ENCODE measurements at places on chromosomes 3 and 15. TPM values are rescaled to one million over a fixed set of nuclear protein-coding genes. Genes with fewer than 3 reads are reported as not detected.

- H3K27ac ChIP-seq: no peak overlapping the region
- no peak for DNase-seq
- no peak overlapping the region for H3K4me3 ChIP-seq
- no peaks in the 10 kb centered on the region for H3K4me1 ChIP-seq
- no peaks in the 10 kb centered on the region for H3K36me3 ChIP-seq
- no peaks in the 10 kb centered on the region for H3K27me3 ChIP-seq
These were observed 93.7 kb downstream of the DLG1 start for GRCh38 chr3:197204736-197205135.

- H3K27ac ChIP-seq: no peak overlapping the region
- no peaks in the 10 kb centered on the region for H3K4me1 ChIP-seq
- no peaks in the 10 kb centered on the region for H3K36me3 ChIP-seq
These were observed 23.6 kb downstream of the GRAMD2A start for GRCh38 chr15:72173864-72174550.

- H3K4me1 ChIP-seq: no peaks in the 10 kb centered on the region
- no peaks in the 10 kb centered on the region for H3K36me3 ChIP-seq
- no peak for DNase-seq
- no peak overlapping the region for H3K27ac ChIP-seq
- no peaks in the 10 kb centered on the region for H3K27me3 ChIP-seq
These were observed 26.3 kb upstream of the SV2B start for GRCh38 chr15:91073768-91074167.

GRCh38 chr15:58355973-58356372 is 75.8 kb upstream of the LIPC start:
- H3K4me3 ChIP-seq: no peak overlapping the region
- no peaks in the 10 kb centered on the region for H3K36me3 ChIP-seq
- no peak overlapping the region for H3K27ac ChIP-seq
- no peak for DNase-seq

GRCh38 chr3:12924437-12924836 is 83.1 kb upstream of the RPL32 start:
- no peaks in the 10 kb centered on the region for H3K4me1 ChIP-seq
- no peaks in the 10 kb centered on the region for H3K27me3 ChIP-seq
- no peak overlapping the region for H3K4me3 ChIP-seq
- DNase-seq: no peak
- H3K36me3 ChIP-seq: peaks cover 18% of the 10 kb centered on the region

NR2F2 gene
- total RNA-seq: 0.24 TPM

CHRNA3 gene
- total RNA-seq: 1.1 TPM

GRCh38 chr3:195095704-195096036 is 175.3 kb downstream of the XXYLT1 start:
- peaks cover 14% of the 10 kb centered on the region for H3K36me3 ChIP-seq
- DNase-seq: no peak
- H3K4me1 ChIP-seq: no peaks in the 10 kb centered on the region
- no peak overlapping the region for H3K27ac ChIP-seq
- no peak overlapping the region for H3K4me3 ChIP-seq

CORO2B gene
- 3.2 TPM for total RNA-seq

- no peak overlapping the region for H3K27ac ChIP-seq
- H3K4me3 ChIP-seq: no peak overlapping the region
- no peaks in the 10 kb centered on the region for H3K4me1 ChIP-seq
- no peak for DNase-seq
- no peaks in the 10 kb centered on the region for H3K36me3 ChIP-seq
These were observed 291.1 kb upstream of the ROPN1 start for GRCh38 chr3:124282751-124283651.

CCDC32 gene
- total RNA-seq: 11.1 TPM

GRCh38 chr3:40913192-40913591 is 286.1 kb upstream of the CTNNB1 start:
- H3K4me1 ChIP-seq: no peaks in the 10 kb centered on the region
- H3K27me3 ChIP-seq: no peaks in the 10 kb centered on the region
- no peak for DNase-seq
- H3K4me3 ChIP-seq: no peak overlapping the region
- no peaks in the 10 kb centered on the region for H3K36me3 ChIP-seq

TMEM158 gene
- 29.1 TPM for total RNA-seq

DNA sequence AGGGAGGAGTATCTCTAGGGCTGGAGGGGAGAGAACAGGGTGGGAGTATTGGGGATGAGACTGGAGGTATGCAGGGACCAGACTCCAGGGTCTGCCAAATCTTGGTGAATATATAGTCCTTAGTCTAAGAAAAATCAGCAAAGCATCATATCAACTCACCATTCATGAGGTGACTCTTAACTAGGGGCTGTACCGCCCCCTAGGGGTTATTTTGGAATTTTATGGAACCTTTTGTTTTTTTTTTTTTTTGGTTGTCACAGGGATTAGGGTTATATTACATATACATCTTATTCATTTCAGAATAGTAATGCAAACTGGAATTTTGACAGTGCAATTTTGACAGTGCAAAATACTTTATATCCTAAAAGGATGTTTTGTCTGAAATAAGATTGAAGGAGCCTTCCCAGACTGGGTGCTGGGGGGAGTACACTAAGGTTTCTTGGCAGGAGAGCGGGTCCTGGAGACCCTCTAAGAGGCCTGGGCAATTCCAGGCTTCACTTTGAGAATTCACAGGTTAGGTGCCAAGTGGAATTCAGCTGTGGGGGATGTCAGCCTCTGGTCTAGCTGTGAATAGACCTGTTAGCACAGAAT is 7.5 kb downstream of the CMTM7 start:
- no peaks in the 10 kb centered on the region for H3K27me3 ChIP-seq
- H3K36me3 ChIP-seq: no peaks in the 10 kb centered on the region
- peak overlapping the region; percentile 33 for H3K4me3 ChIP-seq
- no peak overlapping the region for H3K27ac ChIP-seq
- no peak for DNase-seq

DNA sequence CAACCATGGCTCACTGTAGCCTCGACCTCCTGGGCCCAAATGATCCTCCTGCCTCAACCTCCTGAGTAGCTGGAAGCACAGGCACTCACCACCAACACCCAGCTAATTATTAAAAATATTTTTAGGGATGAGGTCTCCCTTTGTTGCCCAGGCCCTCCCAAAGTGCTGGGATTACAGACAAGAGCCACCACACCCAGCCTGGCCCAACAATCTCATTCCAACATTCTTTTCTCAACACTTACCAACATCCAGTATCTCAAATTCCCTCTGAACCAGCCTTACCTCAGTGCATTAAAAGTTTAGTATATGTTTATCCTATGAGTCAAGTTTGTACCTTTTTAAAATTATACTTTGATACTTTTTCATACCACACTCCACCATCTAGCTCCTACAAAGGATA is 25.0 kb downstream of the ANXA2 start:
- H3K4me3 ChIP-seq: no peak overlapping the region
- DNase-seq: no peak
- H3K36me3 ChIP-seq: peaks cover 13% of the 10 kb centered on the region

IGF2BP2 gene
- 130 TPM for total RNA-seq

BBX gene
- 34.4 TPM for total RNA-seq

EFCAB12 gene
- 0.11 TPM for total RNA-seq

DNA sequence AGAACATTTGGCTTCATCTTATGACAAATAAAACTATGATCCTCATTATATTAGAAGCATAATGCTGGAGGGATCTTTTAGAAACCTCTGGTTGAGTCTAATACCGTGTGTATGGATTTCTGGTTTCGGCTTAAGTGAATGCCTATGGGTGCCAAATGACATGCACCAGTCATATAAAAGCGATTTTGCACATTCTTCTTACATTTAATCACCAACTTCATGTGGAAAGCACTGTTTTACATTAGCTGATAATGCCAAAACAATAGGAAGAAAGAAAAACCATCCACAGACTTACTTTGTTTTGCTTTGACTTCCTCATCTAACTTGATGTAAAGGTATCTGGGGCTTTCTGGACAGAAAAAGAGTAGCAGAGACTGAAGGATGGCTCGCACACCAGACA is 20.9 kb downstream of the SLC2A2 start:
- H3K4me3 ChIP-seq: no peak overlapping the region
- DNase-seq: no peak
- no peak overlapping the region for H3K27ac ChIP-seq
- no peaks in the 10 kb centered on the region for H3K36me3 ChIP-seq
- no peaks in the 10 kb centered on the region for H3K4me1 ChIP-seq

GRCh38 chr15:63103416-63103815 is 18.2 kb upstream of the LACTB start:
- no peak for DNase-seq
- H3K27ac ChIP-seq: no peak overlapping the region
- H3K36me3 ChIP-seq: no peaks in the 10 kb centered on the region

DNA sequence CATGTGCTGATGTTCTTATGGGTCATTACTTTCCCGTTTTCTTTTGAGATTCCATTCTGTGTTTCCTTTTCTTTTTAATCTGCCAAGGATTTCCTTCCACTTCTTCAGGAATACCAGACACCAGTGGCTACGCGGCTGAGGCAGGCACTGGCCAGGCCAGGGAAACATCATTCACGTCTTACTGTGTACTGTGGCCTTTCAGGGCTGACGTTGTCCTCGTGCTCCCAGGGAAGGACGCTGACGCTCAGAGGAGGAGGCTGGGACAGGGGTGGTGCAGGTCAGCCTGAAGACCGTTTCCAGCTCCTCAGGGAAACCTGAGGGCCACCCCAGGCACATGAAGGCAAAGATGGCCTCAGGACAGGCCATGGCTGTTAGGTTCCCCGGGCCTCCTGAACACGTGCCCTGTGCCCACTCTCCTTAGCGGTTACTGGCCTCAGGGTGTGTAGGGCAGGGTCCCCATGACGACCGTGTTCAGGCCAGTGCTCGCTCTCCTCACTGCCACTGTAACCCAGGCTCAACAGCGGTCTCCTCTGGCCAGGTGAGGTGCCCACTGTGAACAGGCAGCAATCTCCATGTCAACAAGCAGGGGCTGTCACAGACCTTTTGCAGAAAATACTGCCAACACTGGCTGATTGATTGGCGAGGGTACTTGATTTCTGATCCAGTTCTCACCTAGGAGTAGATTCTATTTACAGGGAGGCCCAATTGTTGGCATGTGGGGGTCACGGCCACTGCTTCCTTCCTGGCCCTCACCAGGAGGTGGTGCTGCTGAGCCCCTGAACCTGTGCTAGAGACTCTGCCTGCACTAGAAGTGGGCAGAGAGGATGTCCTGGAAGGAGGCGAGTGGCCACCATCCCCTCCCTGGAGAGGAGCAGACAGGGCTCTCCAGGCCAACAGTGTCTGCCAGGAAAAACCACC is 169.5 kb downstream of the ATP10A start:
- H3K27ac ChIP-seq: no peak overlapping the region
- H3K4me3 ChIP-seq: no peak overlapping the region
- H3K27me3 ChIP-seq: no peaks in the 10 kb centered on the region
- no peaks in the 10 kb centered on the region for H3K36me3 ChIP-seq
- peaks cover 5% of the 10 kb centered on the region for H3K4me1 ChIP-seq
- peak; percentile 74 for DNase-seq

- H3K36me3 ChIP-seq: peaks cover 8% of the 10 kb centered on the region
- no peaks in the 10 kb centered on the region for H3K27me3 ChIP-seq
- no peak for DNase-seq
- peaks cover 16% of the 10 kb centered on the region for H3K4me1 ChIP-seq
- H3K4me3 ChIP-seq: no peak overlapping the region
These were observed 27.0 kb upstream of the VILL start for GRCh38 chr3:37963635-37964034.

GRCh38 chr15:58138106-58138505 is at the start of gene AQP9:
Gene AQP9, plus strand, starts transcription at chr15:58138381. Its CDS starts 185 bp downstream, at chr15:58138566.
- H3K27me3 ChIP-seq: no peaks in the 10 kb centered on the region
- no peak within 1 kb of the TSS for H3K27ac ChIP-seq
- no peak for DNase-seq

- no peaks in the 10 kb centered on the region for H3K27me3 ChIP-seq
- DNase-seq: no peak
- H3K4me3 ChIP-seq: peak overlapping the region; percentile 39
- peaks cover 17% of the 10 kb centered on the region for H3K4me1 ChIP-seq
- no peaks in the 10 kb centered on the region for H3K36me3 ChIP-seq
These were observed 3.8 kb upstream of the KATNBL1 start for GRCh38 chr15:34213690-34214089.

PRRT3 gene
- total RNA-seq: 18.8 TPM

- no peak overlapping the region for H3K4me3 ChIP-seq
- H3K27me3 ChIP-seq: no peaks in the 10 kb centered on the region
- no peak overlapping the region for H3K27ac ChIP-seq
- no peaks in the 10 kb centered on the region for H3K4me1 ChIP-seq
- DNase-seq: no peak
These were observed 75.7 kb upstream of the FAM3D start for GRCh38 chr3:58742239-58742638.

GRCh38 chr15:59180945-59181600 is 25.6 kb upstream of the LDHAL6B start:
- H3K4me1 ChIP-seq: no peaks in the 10 kb centered on the region
- no peak overlapping the region for H3K27ac ChIP-seq
- no peak overlapping the region for H3K4me3 ChIP-seq
- H3K36me3 ChIP-seq: peaks cover 82% of the 10 kb centered on the region
- H3K27me3 ChIP-seq: no peaks in the 10 kb centered on the region

TTC23 gene
- 12.2 TPM for total RNA-seq

SOX14 gene
- 0.57 TPM for total RNA-seq

GRCh38 chr3:183904833-183905780 is 20.4 kb upstream of the PARL start:
- H3K27me3 ChIP-seq: no peaks in the 10 kb centered on the region
- DNase-seq: no peak
- H3K4me3 ChIP-seq: no peak overlapping the region
- peaks cover 2% of the 10 kb centered on the region for H3K36me3 ChIP-seq
- H3K27ac ChIP-seq: no peak overlapping the region

CLSTN2 gene
- total RNA-seq: 0.68 TPM

TM4SF4 gene
- total RNA-seq: not detected

GOLGA6L4 gene
- total RNA-seq: 2.8 TPM

DNA sequence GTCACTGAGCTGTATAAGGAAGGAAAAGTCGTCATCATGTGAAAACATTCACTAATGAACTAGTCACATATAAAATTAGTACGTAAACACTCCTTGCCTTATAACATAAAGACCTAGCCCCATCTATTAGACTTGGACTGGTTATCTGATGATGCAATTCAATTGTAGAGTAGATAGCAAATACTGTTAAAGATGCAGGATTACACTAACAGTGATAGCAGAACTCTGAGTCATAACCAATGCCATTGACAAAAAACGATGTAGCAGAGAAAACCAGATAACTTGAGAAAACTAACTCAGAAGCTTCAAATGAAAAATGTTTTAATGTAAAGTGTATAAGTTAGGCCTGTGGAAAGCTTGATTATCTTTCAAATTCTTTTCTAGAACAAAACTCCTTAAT is 132.2 kb downstream of the WDR72 start:
- no peaks in the 10 kb centered on the region for H3K27me3 ChIP-seq
- no peak overlapping the region for H3K27ac ChIP-seq
- no peak overlapping the region for H3K4me3 ChIP-seq
- peaks cover 13% of the 10 kb centered on the region for H3K36me3 ChIP-seq
- H3K4me1 ChIP-seq: no peaks in the 10 kb centered on the region

ARID3B gene
- total RNA-seq: 110 TPM

DNA sequence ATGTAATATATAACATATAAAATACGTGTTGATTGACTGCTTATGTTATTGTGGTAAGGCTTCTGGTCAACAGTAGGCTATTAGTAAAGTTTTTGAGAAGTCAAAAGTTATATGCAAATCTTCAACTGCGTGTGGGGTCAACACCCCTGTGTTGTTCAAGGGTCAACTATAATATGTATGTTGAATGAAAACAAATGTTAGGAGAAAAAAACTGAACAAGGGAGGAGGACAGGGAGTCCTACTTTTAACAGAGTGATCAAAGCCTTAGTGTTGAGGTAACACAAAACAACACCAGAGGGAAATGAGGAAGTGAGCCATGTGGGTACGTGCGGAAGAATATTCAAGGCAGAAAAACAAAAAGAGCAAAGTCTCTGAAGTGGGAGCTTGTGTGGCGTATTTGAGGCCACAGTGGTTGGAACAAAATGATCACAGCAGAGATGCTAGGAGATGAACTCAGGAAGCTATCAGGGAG is 62.5 kb downstream of the SFMBT1 start:
- no peaks in the 10 kb centered on the region for H3K4me1 ChIP-seq
- no peak overlapping the region for H3K4me3 ChIP-seq
- DNase-seq: no peak
- no peak overlapping the region for H3K27ac ChIP-seq
- H3K36me3 ChIP-seq: no peaks in the 10 kb centered on the region
- no peaks in the 10 kb centered on the region for H3K27me3 ChIP-seq

Measured in H9 (cell line).